GF-D8 (cell line): ENCODE measurements at places on chromosomes 7 and 10.

DNA sequence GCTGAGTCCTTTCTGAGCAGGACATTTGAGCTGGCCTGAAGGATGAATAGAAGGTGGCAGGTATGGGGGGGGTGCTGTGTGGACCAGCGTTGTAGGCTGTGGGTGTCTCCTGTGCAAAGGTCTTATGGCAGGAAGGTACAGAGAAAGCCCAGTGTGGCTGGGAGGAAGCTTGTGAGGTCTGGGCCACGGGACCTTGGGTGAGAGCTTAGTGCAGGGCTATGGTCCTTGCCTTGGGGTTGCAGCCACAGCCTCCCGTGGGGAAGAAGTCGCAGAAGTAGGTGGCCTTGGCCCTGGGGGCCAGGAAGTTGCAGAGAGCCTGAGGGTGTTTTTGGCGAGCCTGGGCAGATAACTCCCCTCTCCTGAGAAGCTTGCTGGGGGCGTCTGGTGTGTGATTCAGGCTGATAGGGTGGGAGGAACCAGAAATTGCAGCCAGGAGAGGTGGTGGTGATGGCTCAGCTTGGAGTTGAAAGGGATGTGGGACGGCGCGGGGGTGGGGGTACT, 172.0 kb upstream of the TNRC18 start:
- DNase-seq: peak; percentile 35

- DNase-seq: no peak
Observed at GRCh38 chr7:136912339-136912738, 43.9 kb downstream of the CHRM2 start.

DNA sequence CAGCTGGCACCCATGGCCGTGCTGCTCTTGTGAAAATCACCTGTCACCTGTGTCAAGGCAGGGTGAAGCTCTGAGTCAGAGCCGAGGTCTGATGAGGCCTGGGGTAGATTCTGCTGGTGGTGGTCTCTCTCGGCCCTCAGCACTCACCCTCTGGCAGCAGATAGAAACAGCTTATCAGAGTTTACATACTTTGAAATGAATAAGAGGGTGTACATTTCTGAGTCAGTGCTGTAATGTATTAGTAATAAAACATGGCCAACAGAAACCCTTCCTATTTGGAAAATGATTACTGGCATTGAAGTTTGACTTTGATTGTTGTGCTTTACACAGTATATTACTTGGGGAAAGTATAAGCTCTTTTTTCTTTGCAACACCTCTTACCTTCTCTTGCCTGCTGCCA, 228.8 kb downstream of the SNX10 start:
- no peak for DNase-seq

DNA sequence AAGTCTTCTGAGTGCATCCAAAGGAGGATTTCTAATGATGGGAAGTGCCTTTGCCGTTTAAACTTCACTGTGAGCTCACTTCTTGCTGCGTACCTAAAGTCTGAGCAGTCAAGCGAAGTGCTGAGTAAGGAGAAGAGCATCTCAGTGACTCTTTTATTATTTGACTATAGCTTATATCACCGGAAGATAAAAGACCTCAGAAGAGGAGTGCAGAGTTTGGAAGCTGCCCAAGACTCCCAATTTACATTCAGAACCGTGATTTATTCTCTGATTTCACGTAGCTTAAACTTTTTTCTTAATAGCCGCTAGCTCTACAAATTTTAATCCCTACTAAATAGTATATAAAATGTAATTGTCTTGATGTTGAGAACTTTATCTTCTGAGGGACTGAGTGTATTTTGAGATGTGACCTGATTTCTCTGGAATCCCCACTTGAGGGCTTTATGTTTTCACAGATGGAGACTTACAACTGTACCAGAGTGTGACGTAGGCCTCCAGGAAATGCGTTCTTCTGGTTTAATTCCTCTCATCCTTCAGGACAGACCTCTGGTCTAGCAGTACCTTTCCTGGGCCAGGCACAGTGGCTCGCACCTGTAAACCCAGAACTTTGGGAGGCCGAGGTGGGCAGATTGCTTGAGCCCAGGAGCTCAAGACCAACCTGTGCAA, 51.1 kb downstream of the CAMK1D start:
- no peak for DNase-seq

DNA sequence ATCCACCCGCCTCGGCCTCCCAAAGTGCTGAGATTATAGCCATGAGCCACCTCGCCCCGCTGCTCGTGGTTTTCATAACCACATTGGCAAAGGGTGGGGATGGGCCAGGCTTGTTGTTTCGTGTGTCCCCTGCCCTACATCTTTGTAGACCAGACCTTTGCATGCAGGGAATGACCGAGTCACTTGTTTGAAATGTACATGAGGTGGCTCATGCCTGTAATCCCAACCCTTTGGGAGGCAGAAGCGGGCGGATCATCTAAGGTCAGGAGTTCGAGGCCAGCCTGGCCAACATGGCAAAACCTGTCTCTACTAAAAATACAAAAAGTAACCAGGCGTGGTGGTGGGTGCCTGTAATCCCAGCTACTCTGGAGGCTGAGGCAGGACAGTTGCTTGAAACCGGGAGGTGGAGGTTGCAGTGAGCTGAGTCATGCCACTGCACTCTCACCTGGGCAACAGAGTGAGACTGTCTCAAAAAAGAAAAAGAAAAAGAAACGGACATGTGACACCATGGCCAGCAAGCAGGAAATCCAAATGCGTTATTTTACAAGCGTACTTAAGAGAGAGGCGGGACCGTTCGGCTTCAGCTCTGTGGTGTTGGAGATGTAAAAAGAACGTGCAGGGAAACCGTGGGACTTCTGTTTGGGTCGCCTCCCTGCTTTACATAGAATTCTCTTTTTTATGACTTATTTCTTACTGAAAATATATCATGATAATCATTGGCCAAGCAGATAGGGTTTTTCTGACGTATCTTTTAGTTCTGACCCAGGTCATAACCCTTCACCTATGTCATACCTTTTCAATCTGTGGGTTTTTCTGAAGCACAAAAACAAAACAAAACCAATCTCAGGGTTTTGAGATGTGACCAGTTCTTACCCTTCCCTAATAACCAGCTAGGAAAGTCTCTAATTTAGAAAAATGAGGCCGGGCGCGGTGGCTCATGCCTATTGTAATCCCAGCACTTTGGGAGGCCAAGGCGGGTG, 45.1 kb downstream of the WIPI2 start:
- no peak for DNase-seq

DNA sequence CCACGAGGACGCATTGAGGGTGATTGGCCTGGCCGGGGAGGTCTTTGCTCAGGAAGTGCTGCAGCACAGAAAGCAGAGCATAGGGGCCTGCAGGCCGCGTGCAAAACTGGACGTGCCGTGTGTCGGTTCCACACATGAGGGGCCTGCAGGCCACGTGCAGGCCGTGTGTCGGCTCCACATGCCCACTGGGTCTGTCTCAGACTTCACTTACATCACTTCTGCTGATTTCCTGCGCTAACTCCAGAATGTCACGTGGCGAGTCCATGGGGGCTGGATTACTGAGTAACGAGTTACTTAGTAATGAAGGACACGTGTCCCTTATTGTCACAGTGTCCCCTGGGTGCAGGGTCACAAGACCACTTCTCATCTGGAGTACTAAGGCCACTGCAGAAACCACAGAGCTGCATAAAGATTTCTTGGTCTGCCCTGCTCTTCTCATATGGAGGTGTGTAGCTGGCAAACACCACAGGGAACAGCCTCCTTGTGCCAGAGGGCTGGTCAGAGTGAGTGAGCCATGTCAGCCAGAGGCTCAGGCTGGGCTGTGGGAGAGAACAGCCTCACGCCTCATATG, 60.8 kb downstream of the GDI2 start:
- no peak for DNase-seq

DNA sequence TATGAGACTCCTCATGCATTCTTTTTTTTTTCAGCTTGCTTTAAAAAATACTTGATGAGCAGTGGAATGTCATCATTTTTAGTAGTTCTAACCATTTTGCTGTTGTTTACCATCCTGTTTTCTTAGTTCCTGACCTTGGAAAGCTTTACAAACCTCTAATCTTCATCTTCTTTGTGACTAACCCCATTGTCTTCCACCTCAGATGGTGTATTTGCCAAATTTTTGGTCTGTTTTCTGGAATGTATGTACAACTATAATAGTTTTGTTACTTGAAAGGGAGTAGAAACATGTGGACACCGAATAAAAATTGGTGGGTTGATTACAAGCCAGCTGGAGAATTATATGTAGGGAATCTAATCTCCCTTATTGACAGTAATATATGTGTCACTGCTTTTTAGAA, 172.7 kb downstream of the SND1 start:
- DNase-seq: no peak

DNA sequence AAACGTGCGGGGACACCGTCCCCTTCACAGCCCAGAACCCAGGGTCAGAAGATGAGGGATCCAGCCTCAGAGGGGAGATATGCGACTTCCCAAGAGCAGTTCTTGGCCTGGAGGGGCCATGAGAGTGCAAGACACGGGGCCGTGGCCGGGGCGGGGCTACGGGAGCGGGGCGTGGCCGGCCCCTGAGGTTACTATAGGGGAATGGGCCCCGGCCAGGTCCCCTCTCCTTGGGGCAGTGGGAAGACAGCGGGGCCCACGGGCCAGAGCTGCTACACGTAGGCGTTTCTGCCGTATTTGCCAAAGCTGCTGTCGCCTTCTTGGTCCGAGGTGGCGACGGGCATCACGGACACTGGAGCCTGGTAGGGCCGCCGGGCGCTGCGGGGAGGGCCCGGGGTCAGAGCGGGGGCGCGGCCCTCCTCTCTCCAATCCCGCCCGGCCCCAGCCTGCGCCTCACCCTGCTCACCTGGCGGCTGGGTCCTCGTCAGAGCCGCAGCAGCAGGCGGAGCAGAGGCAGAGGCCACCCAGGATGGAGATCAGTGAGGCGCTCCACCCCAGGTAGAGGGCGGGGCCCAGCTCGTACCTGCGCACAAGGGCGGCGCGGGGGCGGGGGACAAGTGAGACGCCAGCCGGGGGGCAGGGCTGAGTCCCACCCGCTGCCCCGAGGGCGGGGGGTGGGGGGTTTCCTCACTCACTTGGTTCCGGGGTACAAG, 5.3 kb downstream of the CLDN15 start:
- DNase-seq: no peak

GRCh38 chr7:152382244-152382643, 53.6 kb downstream of the KMT2C start:
- no peak for DNase-seq

- DNase-seq: no peak
Observed at GRCh38 chr7:85135977-85136376, 50.9 kb downstream of the SEMA3D start.

GRCh38 chr7:20595971-20596370, 19.5 kb upstream of the ABCB5 start:
- no peak for DNase-seq

- DNase-seq: no peak
Observed at GRCh38 chr7:13904007-13904406, 85.5 kb downstream of the ETV1 start.

DNA sequence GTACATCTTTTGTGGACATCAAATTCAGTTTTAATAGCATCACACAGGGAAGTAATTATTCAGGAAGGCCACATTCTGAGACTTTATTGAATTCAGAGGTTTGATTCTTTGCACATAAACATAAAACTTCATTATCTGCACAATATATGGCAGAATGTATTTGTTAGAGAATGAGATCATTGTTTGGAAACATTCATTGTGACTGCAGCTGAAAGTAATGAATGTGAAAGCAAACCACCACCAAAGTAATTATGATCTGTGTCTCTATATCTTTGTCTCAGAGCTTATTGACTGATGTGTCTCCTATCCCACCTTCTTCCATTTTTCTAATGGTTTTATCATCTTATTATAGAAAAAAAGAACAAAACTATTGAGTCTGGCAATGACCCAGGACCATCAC, 340.9 kb upstream of the PCDH15 start:
- no peak for DNase-seq

GRCh38 chr7:27802999-27803398, 63.0 kb downstream of the TAX1BP1 start:
- DNase-seq: no peak

DNA sequence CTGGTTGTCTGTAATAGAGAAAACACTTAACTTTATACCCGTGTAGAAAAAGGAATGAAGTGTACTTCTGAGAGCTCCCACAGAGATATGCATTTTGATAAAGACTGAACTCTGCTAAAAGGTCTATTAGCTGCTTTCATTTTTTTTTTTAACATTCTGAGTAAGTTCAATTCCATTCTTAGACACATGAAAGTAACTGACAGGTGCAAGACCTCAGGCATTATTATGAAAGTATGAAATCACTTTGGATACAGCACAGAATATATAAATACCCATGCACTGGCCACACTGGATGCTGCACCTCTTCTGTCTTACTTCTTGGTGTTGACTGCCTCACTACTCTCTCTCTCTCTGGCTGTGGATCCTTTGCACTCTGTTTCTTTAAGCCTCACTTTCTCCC, 46.2 kb downstream of the VWDE start:
- no peak for DNase-seq

- no peak for DNase-seq
Observed at GRCh38 chr7:17094963-17095574, 203.4 kb upstream of the AHR start.

GRCh38 chr10:43198682-43199005, 60.4 kb downstream of the CSGALNACT2 start:
- no peak for DNase-seq

- DNase-seq: peak; percentile 49
Observed at GRCh38 chr7:74134117-74134620, 40.0 kb upstream of the EIF4H start.

DNA sequence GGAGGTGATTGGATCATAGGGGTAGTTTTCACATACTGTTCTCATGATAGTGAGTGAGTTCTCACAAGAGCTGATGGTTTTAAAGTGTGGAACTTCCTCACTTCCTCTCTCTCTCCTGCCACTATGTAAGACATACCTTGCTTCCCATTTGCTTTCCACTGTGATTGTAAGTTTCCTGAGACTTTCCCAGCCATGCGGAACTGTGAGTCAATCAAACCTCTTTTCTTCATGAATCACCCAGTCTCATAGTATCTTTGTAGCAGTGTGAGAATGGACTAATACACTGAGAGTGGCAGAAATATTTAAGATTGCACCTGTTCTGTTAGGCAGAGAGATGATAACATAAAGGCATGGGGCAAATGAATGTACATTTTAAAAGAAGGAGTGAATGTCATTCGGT, 507.8 kb downstream of the SORCS3 start:
- no peak for DNase-seq

- DNase-seq: no peak
Observed at GRCh38 chr10:71339796-71340589, 20.9 kb downstream of the SLC29A3 start.

GRCh38 chr7:36185092-36185491, 32.0 kb downstream of the EEPD1 start:
- DNase-seq: no peak

DNA sequence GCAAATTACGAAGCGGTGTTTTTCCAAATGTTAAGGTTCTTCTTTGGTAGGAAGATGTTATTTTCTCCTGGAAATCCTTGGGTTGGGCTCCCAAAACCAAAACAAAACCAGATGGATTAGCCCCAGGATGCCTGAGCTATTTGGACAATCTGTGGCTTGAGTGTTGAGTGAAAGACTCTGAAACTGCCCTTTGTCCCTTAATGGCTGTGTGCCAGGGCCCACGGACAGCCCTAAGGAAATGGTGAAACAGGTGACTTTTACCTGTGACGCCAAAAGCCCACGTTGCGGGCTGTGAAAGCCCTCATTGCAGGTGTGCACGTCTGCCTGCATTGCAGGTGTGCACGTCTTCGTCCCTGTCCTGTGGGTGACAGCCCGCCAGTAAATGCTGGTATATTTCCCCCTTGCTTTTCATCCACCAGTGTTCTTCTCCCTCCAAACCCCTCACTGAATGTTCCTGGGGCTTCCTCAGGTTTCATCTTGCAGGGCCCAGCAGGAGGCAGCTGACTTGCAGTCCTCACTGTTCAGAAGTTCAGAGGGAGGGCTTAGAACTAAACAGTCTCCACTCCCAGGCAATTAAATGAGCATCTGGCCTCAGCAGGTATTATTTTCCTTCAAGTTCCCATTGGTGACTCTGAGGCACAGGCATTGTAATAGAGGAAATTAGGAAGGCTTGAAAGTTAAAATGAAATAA, 10.7 kb downstream of the PFKP start:
- DNase-seq: no peak
